ENCODE measurements at places on chromosomes 3 and 15. TPM values are rescaled to one million over a fixed set of nuclear protein-coding genes. Genes with fewer than 3 reads are reported as not detected.

- H3K4me1 ChIP-seq = peaks cover 3% of the 10 kb centered on the region
- no peak for DNase-seq
- no peak overlapping the region for H3K4me3 ChIP-seq
- H3K36me3 ChIP-seq = no peaks in the 10 kb centered on the region
- H3K27ac ChIP-seq = no peak overlapping the region
Measured at GRCh38 chr3:141452045-141452444, 34.8 kb upstream of the RASA2 start.

- peaks cover 5% of the 10 kb centered on the region for H3K4me1 ChIP-seq
- peak overlapping the region; percentile 47 for H3K4me3 ChIP-seq
- H3K27ac ChIP-seq = no peak overlapping the region
- peak; percentile 50 for DNase-seq
Measured at GRCh38 chr3:182683453-182683852, 109.9 kb upstream of the ATP11B start.

TMOD3 gene
- 23.7 TPM for total RNA-seq

DNA sequence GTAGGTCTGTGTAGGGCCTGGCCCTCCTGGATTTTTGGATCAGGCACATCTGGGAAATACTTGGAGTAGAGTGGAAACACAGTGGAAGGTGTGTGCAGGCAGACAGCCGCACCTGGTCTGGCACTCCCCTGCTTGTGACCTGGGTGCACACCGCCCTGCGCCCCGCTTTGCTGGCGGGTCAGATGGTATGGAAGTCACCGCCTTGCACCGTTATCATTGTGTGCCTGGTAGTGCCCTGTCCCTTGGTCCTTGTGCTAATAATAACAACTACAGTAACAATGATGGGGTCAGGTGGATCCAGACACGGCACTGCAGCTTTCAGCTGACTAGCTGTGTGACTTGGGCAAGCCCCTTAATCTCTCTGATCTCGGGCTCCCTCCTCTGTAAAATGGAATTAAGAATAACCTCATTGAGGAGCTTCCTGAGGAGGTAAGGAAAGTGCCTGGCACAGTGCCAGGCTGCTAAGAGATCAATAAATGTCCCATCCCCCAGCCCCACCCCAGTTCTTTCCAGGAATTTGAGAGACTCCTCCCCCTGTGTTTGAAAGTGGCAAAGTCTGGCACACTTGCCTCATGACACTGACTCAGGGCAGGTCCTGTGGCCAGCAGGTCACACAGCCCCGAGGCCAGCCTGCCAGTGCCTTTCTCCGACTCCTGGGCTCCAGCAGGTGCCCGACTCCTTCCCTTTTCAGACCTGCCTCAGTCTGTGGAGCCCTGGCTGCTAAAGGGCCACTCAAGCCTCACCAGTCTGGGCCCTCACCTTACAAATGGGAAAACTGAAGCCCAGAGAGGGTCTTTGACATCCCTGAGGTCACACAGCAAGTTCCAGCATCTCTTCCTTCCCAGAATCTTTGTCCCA lies 9.8 kb downstream of the ISG20 start:
- no peak overlapping the region for H3K27ac ChIP-seq
- H3K27me3 ChIP-seq = no peaks in the 10 kb centered on the region
- H3K36me3 ChIP-seq = no peaks in the 10 kb centered on the region
- no peak overlapping the region for H3K4me3 ChIP-seq
- DNase-seq = no peak

- no peak for DNase-seq
- no peaks in the 10 kb centered on the region for H3K27me3 ChIP-seq
- no peaks in the 10 kb centered on the region for H3K36me3 ChIP-seq
- no peak overlapping the region for H3K27ac ChIP-seq
- H3K4me1 ChIP-seq = peaks cover 1% of the 10 kb centered on the region
Measured at GRCh38 chr3:124121379-124122312, 129.7 kb upstream of the ROPN1 start.

- no peak overlapping the region for H3K4me3 ChIP-seq
- no peaks in the 10 kb centered on the region for H3K27me3 ChIP-seq
- no peak overlapping the region for H3K27ac ChIP-seq
- no peaks in the 10 kb centered on the region for H3K36me3 ChIP-seq
- H3K4me1 ChIP-seq = no peaks in the 10 kb centered on the region
- no peak for DNase-seq
Measured at GRCh38 chr3:55042591-55042990, 114.7 kb upstream of the LRTM1 start.

DNA sequence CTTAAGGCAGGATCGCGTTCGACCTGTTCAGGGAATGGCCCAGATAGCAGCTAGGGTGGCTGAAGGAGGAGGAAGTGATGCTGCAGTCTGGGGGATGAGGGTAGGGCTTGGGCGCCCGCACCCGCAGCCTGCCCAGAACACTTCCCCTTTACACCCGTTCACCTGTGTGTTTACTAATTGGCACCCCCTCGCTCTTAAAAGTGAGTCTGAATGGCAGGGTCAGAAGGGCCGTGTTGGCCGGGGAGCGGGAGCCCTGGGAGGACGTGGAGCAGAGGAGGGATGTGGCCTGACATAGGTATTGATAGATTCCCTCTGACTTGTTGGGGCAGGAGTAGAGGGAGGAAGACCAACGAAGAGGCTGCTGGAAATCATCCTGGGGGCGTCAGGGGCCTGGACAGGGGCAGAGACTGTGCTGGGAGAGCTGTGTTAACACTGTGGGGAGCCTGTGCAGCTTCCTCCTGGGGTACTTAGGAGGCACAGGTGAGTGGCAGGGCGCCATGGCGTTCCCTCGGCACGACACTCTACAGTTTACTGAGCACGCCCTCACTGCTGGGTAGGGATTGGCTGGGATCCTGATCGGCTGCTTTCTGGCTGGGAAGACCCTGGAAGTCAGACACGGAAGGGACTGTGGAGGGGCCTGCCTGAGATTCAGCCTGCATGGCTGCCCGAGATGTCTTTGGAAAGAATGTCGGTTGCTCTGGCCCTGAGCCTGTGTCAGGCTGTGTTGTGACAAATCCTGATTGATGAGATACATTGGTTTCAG lies 51.7 kb downstream of the SLC6A6 start:
- H3K4me1 ChIP-seq = peaks cover 35% of the 10 kb centered on the region
- H3K27me3 ChIP-seq = no peaks in the 10 kb centered on the region
- no peak overlapping the region for H3K4me3 ChIP-seq
- H3K27ac ChIP-seq = peak overlapping the region; percentile 92
- no peak for DNase-seq

NLGN1 gene
- total RNA-seq = 4.4 TPM

LMLN gene
- 7.4 TPM for total RNA-seq
